Bladder microvascular endothelial cell (primary cell): ENCODE measurements at places on chromosomes 6 and 20. TPM values are rescaled to one million over a fixed set of nuclear protein-coding genes. Genes with fewer than 3 reads are reported as not detected.

CTAGE9 gene
- total RNA-seq = not detected in 2 replicates

HLA-DQA1 gene
- not detected in 2 replicates for total RNA-seq

PDE7B gene
- 33.6 and 52.1 TPM in 2 replicates for total RNA-seq

TBXT gene
- total RNA-seq = not detected in 2 replicates

TAGAP gene
- not detected in 2 replicates for total RNA-seq

MTFR2 gene
- 1.6 and 3.6 TPM in 2 replicates for total RNA-seq

CST5 gene
- not detected in 2 replicates for total RNA-seq

C20orf202 gene
- total RNA-seq = 0.06 TPM in 1 of 2 replicates, not detected in the other

RGS17 gene
- total RNA-seq = 0.65 and 3.0 TPM in 2 replicates

LCA5 gene
- 3.3 and 3.6 TPM in 2 replicates for total RNA-seq

TFAP2A gene
- not detected in 2 replicates for total RNA-seq

CCN5 gene
- not detected in 2 replicates for total RNA-seq

SIRT5 gene
- total RNA-seq = 7.1 and 8.2 TPM in 2 replicates

TSPO2 gene
- total RNA-seq = not detected in 2 replicates

TMEM181 gene
- total RNA-seq = 30.8 and 55.4 TPM in 2 replicates

FAM162B gene
- 0.16 and 3.5 TPM in 2 replicates for total RNA-seq

MCCD1 gene
- not detected in 2 replicates for total RNA-seq

YIPF3 gene
- total RNA-seq = 86.9 and 201 TPM in 2 replicates

BNIP5 gene
- not detected in 2 replicates for total RNA-seq

DDO gene
- total RNA-seq = 0.16 and 5.6 TPM in 2 replicates

REM1 gene
- total RNA-seq = 0.06 TPM in 1 of 2 replicates, not detected in the other

RPS6KA2 gene
- total RNA-seq = 85.3 and 381 TPM in 2 replicates

POPDC3 gene
- total RNA-seq = 0.49 and 0.82 TPM in 2 replicates

CCN6 gene
- not detected in 2 replicates for total RNA-seq

ADGB gene
- total RNA-seq = not detected in 2 replicates

IP6K3 gene
- total RNA-seq = not detected in 2 replicates

ACOT13 gene
- total RNA-seq = 3.9 and 8.9 TPM in 2 replicates

ETV7 gene
- 0.16 and 0.31 TPM in 2 replicates for total RNA-seq

C2 gene
- not detected in 2 replicates for total RNA-seq

PRND gene
- total RNA-seq = 0.88 and 2.4 TPM in 2 replicates

PGM3 gene
- 46.0 and 79.7 TPM in 2 replicates for total RNA-seq

ZC2HC1B gene
- not detected in 2 replicates for total RNA-seq

SPDEF gene
- total RNA-seq = not detected in 2 replicates

CST2 gene
- total RNA-seq = not detected in 2 replicates

CRISP3 gene
- total RNA-seq = not detected in 2 replicates

TGM3 gene
- not detected in 2 replicates for total RNA-seq

BANF2 gene
- total RNA-seq = not detected in 2 replicates

TMEM170B gene
- total RNA-seq = 1.3 and 3.6 TPM in 2 replicates

CAGE1 gene
- under 0.01 and 0.06 TPM in 2 replicates for total RNA-seq

C20orf141 gene
- not detected in 2 replicates for total RNA-seq

C6orf58 gene
- under 0.01 and 0.50 TPM in 2 replicates for total RNA-seq

SLC4A11 gene
- 1.3 and 28.9 TPM in 2 replicates for total RNA-seq

HFE gene
- total RNA-seq = 2.6 and 3.6 TPM in 2 replicates

SLC35D3 gene
- not detected in 2 replicates for total RNA-seq

AIF1 gene
- total RNA-seq = not detected in 2 replicates

DNAH8 gene
- under 0.01 TPM in 1 of 2 replicates, not detected in the other for total RNA-seq

IRAK1BP1 gene
- 1.8 and 3.8 TPM in 2 replicates for total RNA-seq

HLA-DMA gene
- total RNA-seq = 1.1 and 2.6 TPM in 2 replicates

TCF15 gene
- 1.6 and 3.7 TPM in 2 replicates for total RNA-seq
